NCI-H1105 (cell line): ENCODE measurements at places on chromosomes 2 and 18.

GRCh38 chr2:136226903-136227302, 109.0 kb upstream of the CXCR4 start:
- DNase-seq, result no peak

- DNase-seq, result no peak
Measured at GRCh38 chr2:121297217-121297830, 12.3 kb upstream of the TFCP2L1 start.

DNA sequence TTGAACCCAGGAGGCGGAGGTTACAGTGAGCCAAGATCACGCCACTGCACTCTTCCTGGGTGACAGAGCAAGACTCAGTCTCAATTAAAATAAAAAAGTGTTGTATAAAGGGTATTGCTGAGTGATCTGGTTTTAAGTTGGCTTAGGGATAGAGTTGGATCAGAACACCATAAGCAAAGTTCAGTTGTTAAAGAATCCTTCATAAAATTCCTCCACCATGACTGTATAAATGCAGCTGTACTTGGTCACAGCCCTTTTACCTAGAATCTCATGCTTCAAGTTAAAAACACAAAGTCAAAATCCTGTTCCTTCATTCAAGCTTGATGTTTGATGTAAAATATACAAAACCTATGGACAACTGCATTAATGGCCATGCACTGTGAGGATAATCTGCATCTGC, 33.4 kb upstream of the PNO1 start:
- no peak for DNase-seq

DNA sequence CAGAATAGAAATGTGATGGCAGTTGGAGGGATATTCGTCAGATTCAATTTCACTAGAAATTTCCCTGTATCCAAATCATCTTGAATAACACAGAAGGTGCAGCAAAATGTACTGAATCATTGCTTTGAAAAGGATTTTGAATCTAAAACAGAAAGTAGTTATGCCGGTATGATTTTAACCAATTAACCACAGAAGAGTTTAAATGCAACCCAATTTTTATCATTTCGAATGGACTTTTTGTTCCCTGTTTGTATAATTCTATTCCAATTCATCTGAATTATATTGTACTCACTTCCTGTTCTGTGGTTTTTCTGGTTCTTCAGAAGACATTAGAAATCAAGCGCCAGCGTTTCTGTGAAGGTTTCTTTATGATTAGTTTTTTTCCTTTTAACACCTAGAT, 190.4 kb downstream of the MYO3B start:
- no peak for DNase-seq

DNA sequence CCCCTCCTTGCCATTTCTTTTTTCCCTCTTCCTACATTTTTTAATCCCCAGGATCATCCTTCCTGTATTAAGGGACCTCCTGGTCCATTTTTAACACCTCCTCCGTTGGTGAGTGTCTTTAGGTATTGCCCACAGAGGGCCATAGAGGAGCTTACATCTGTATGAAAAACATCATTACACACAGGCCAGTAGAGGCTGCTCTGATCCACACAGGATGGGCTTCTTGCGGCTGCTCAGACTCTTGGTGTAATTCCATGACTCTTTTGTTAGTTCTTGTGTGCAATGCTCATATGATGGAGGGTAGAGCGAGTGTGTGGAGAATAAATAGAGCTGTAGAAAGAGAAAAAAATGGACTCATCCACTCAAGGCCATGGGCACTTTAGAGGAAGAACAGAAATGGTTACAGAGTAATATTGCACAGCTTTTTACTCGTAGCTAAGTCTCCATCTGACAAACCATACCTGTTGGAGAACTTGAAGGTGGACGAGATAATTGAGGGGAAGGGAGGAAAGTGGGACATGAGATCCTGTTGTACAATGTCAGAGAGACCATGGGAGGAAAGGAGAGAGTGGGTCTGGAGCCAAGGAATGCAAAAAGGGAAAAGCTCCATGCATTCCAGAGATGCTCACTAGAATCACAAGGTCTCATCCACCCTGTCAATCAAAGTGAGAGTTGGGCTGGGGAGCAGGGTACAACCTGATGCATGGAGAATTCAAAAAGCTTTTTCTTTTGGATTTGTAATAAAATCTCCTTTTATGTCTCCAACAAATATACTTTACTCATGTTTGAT, 129.7 kb upstream of the TNP1 start:
- DNase-seq, result no peak

DNA sequence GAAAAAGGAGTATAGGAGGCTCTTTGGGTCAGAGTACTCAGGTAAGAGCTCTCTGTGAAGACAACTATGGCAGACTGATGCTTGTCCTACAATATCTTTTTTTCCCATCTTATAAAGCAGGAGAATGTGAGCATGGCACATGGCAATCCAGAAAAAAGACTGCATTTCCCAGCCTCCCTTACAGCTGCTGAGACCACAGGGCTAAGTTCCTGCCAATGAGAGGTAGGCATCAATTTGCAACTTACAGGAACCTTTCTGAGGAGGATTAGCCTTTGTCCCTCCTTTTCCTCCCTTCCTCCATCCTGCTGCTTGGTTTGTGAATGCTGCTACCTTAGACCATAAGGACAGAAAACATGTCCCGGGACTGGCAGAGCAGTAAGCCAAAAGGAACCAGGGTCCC, 37.8 kb upstream of the ST8SIA5 start:
- DNase-seq, result no peak
